ENCODE measurements at places on chromosomes 11 and 22. TPM values are rescaled to one million over a fixed set of nuclear protein-coding genes. Genes with fewer than 3 reads are reported as not detected.
A peak's percentile ranks its signal among the peaks of the same experiment; 100 is the strongest.

The SLC17A6 gene
- not detected for total RNA-seq

The MAP6 gene
- total RNA-seq, result 5.4 TPM

The THAP7 gene
- 35.8 TPM for total RNA-seq

The SYT7 gene
- 17.1 TPM for total RNA-seq

The UBE2L6 gene
- total RNA-seq, result 11.2 TPM

The OR52E6 gene
- not detected for total RNA-seq

The TMEM132A gene
- total RNA-seq, result 7.4 TPM

GRCh38 chr11:64803846-64804345 is 882 bp upstream of the MAP4K2 start:
- H3K4me3 ChIP-seq, result no peak overlapping the region
- H3K27ac ChIP-seq, result peak overlapping the region; percentile 36
- H3K27me3 ChIP-seq, result no peaks in the 10 kb centered on the region
- no peak for DNase-seq
- peaks cover 11% of the 10 kb centered on the region for H3K4me1 ChIP-seq

GRCh38 chr22:50009765-50010675 is 2.5 kb downstream of the IL17REL start:
- H3K36me3 ChIP-seq, result no peaks in the 10 kb centered on the region
- H3K27me3 ChIP-seq, result peaks cover 56% of the 10 kb centered on the region
- H3K27ac ChIP-seq, result no peak overlapping the region
- H3K4me3 ChIP-seq, result no peak overlapping the region
- peak; percentile 70 for DNase-seq
- peaks cover 7% of the 10 kb centered on the region for H3K4me1 ChIP-seq

DNA sequence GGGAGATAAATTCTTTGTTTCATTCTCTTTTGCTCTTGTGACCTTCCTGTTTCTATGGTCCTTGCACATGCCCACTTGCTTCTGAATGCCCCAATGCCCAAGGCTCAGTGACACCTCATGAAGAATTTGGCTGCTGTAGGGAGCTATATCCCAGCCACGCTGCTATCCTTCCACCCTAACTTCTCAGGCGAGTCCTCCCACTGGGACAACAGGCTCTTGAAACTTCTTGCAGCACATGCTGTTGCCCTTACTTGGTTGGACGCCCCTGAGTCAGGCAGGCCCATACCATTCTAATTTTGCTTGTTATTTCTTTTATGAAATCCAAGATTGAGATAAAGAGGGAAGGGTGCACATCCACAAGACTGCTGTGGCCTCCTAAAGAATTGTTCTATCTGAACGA is 57.6 kb upstream of the BLID start:
- no peaks in the 10 kb centered on the region for H3K4me1 ChIP-seq
- no peaks in the 10 kb centered on the region for H3K36me3 ChIP-seq
- H3K27ac ChIP-seq, result no peak overlapping the region
- H3K4me3 ChIP-seq, result no peak overlapping the region

- peaks cover 65% of the 10 kb centered on the region for H3K4me1 ChIP-seq
- no peak overlapping the region for H3K4me3 ChIP-seq
- no peaks in the 10 kb centered on the region for H3K27me3 ChIP-seq
- H3K27ac ChIP-seq, result peak overlapping the region; percentile 80
- DNase-seq, result no peak
- H3K36me3 ChIP-seq, result no peaks in the 10 kb centered on the region
Observed at GRCh38 chr11:44566952-44567875, 1.8 kb downstream of the CD82 start.

GRCh38 chr11:60161107-60161506 is 21.8 kb downstream of the MS4A6A start:
- H3K36me3 ChIP-seq, result no peaks in the 10 kb centered on the region
- no peak for DNase-seq

DNA sequence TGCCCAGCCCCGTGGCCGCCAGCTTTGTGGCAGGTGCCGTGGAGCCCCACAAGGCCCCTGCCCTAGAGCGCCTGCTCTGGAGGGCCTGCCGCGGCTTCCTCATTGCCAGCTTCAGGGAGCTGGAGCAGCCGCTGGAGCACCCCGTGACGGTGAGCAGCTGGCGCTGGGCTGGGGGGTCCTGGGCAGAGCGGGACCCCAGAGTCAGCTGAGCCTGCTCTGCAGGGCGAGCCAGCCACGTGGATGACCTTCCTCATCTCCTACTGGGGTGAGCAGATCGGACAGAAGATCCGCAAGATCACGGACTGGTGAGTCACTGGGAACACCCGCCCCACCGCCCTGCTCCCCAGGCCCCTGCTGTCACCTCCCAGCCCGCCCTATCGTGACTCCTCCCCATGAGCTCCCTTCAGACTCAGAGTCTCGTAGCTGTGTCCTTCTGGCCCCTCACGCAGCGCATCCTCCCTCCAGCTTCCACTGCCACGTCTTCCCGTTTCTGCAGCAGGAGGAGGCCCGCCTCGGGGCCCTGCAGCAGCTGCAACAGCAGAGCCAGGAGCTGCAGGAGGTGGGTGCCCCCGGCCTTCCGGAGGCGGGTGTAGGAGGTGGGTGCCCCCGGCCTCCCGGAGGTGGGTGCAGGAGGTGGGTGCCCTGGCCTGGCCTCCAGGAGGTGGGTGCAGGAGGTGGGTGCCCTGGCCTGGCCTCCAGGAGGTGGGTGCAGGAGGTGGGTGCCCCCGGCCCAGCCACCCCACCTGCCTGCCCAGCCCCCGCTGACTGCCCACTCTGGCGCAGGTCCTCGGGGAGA is 4.7 kb downstream of the TCIRG1 start:
- no peak for DNase-seq
- H3K36me3 ChIP-seq, result peaks cover 39% of the 10 kb centered on the region
- no peak overlapping the region for H3K4me3 ChIP-seq
- H3K4me1 ChIP-seq, result peaks cover 11% of the 10 kb centered on the region

DNA sequence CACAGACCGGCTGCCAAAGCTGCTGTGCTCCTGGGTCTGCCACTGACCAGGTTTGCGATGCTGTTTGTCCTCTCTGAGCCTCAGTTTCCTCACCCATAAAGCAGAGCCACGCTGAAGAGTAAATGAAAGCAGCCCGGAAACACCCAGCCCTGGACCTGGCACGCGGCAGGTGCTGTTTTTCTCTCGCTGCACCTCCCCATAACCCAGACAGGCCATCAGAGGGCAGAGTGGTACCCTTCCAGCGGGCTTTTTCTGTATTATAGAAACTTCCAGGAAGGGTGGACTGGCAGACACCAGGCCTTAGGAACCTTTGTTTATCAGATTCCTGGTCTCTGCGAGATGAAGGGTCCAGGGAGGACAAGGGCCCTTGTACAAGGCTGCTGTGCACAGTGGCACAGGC is 17.9 kb upstream of the FGF19 start:
- no peaks in the 10 kb centered on the region for H3K36me3 ChIP-seq
- no peak for DNase-seq
- no peak overlapping the region for H3K4me3 ChIP-seq
- no peaks in the 10 kb centered on the region for H3K4me1 ChIP-seq

DNA sequence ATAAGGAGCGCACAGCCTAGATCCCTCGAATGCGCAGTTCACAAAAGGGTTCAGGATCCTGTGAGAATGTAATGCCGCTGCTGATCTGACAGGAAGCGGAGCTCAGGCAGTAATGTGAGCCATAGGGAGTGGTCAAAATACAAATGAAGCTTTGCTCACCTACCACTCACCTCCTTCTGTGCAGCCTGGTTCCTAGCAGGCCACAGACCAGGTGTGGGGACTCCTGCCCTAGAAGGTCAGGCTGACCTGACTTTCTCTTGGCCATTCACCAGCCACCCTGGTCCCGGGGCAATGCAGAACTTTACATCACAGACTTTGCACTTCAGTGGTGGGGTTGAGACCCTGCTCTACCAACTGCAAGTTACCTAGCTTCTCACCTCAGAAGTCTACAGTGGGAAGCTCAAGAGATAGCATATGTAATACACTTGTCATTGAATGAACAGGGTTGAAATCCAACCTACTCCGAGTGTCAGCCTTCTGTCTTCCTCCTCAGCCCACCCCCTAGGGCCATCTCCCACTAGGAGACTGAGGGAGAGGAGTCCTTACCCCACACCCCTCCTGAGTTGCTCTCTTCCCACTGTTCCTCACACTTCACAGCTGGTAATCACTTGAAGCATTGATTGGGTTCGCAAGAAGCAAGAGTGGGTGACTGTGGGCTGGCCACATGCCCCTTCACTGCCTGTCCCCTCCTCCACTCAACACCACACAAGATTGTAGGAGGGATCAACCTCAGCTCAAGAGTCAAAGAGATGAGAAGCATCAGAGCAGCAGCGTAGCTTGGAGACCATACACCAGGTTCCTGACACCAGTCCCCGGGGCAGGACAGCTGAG is 2.0 kb upstream of the KCNJ1 start:
- H3K4me1 ChIP-seq, result no peaks in the 10 kb centered on the region
- no peak for DNase-seq
- H3K27me3 ChIP-seq, result no peaks in the 10 kb centered on the region
- H3K36me3 ChIP-seq, result no peaks in the 10 kb centered on the region
- H3K4me3 ChIP-seq, result no peak overlapping the region

GRCh38 chr11:123356539-123356938 is 73.5 kb upstream of the GRAMD1B start:
- H3K4me1 ChIP-seq, result peaks cover under 1% of the 10 kb centered on the region
- no peak for DNase-seq
- H3K27ac ChIP-seq, result no peak overlapping the region
- no peaks in the 10 kb centered on the region for H3K36me3 ChIP-seq
- H3K27me3 ChIP-seq, result no peaks in the 10 kb centered on the region

DNA sequence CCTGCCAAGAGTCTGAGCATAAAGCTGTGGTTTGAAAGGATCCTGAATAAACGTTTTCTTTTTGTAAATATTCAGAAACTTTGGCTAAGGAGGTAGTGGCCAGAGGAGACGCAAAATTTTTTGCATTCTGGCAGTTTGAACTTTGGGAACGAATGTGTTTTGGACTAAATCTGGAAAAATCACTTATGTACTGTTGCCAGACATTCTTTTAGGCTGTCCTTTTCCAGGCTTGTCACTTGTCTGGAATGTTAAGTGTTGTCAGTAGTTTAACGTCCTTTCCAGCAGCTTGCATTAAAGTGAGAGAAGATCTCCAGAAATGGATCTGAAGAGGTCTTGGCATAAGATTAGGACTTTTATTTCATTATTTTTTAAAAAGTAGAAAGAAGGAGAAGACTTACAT is 18.5 kb downstream of the SPECC1L start:
- peak overlapping the region; percentile 49 for H3K27ac ChIP-seq
- peaks cover 81% of the 10 kb centered on the region for H3K4me1 ChIP-seq
- H3K36me3 ChIP-seq, result no peaks in the 10 kb centered on the region
- H3K4me3 ChIP-seq, result no peak overlapping the region
- H3K27me3 ChIP-seq, result no peaks in the 10 kb centered on the region

GRCh38 chr11:121544956-121545355 is 92.2 kb upstream of the SORL1-AS1 start:
- no peaks in the 10 kb centered on the region for H3K4me1 ChIP-seq
- H3K27ac ChIP-seq, result no peak overlapping the region
- H3K4me3 ChIP-seq, result no peak overlapping the region
- H3K36me3 ChIP-seq, result no peaks in the 10 kb centered on the region

DNA sequence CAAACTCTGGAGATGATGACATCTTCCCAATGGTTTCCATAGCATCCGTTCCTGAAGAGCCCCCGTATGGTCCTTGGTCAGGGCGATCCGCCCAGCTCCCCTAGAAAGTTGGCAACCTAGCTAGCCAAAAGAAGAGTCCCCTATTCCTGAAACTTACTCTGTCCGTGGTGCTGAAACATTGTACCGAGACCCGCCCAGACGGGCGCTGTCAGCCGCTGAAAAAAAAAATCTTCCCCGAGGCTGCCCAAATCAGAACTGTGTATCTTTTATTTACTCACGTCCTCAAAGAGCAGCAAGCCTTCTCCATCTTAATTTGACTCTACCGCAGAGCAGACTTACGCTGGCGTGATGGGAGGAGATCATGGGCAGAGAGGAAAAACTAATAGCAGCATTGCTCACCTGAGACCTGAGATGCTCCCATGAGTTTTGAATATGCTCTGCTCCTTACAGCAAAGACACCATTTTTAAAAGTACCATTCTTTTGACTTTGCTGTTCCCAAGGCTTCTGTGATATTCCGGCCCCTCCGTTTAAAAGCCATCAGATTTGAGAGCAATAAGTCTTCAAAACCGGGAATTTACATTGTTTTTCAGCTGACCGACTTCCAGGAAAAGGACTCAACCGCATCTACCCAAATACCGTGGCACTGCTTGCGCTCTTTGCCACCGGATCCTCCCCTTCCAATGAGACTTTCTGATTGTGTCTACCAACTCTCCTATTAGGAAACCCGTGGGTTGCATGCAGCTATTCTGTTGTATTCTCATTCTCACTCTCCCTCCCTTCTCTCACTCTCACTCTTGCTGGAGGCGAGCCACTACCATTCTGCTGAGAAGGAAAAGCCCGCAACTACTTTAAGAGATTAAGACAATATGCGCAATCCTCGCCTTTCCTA is at the start of gene SLC17A6:
TSS of gene SLC17A6 (plus strand) at position 786 of the 890 bp plus-strand sequence. CDS start 153 bp downstream, outside the sequence.
- no peak for DNase-seq
- H3K4me3 ChIP-seq, result no peak within 1 kb of the TSS
- H3K27me3 ChIP-seq, result peaks cover 49% of the 10 kb centered on the region
- no peaks in the 10 kb centered on the region for H3K36me3 ChIP-seq
- no peak within 1 kb of the TSS for H3K27ac ChIP-seq
- H3K4me1 ChIP-seq, result no peaks in the 10 kb centered on the region

- no peak overlapping the region for H3K27ac ChIP-seq
- DNase-seq, result peak; percentile 26
- no peak overlapping the region for H3K4me3 ChIP-seq
- H3K36me3 ChIP-seq, result no peaks in the 10 kb centered on the region
- H3K4me1 ChIP-seq, result no peaks in the 10 kb centered on the region
Observed at GRCh38 chr11:70842701-70843100, 409.7 kb downstream of the SHANK2 start.

DNA sequence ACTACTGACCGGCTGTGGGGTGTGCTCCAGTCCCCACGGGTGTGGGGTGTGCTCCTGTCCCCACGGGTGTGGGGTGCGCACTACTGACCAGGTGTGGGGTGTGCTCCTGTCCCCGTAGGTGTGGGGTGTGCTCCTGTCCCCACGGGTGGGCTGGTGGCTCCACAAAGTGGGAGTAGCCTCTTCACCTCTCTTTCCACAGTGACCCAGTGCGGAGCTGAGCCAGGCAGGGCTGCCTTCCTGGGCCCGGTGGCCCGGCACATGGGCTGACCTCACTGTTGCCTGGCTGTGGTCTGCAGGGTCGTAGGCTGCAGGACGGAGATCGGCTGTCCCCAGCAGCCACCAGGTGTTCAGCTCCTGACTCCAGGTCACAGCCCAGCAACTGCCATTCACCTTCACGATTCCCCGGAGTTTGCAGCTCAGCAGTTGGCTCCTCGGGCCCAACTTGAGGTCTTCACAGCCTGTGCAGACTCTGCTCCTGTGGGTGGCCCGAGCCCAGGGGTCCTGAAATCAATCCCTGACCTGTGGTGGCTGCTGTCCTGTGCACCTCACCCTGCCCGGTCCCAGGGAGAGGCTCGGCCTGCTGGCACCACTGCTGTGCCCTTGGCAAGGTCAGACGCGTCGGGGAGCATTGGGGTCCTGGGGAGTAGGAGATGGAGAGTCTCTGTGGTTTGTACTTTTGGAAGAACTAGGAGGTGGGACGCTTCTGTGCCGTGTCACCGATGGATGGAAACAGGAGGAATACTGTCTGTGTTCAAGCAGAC is 414.3 kb downstream of the TBC1D22A start:
- DNase-seq, result peak; percentile 13
- H3K4me1 ChIP-seq, result peaks cover 4% of the 10 kb centered on the region
- H3K36me3 ChIP-seq, result no peaks in the 10 kb centered on the region
- no peaks in the 10 kb centered on the region for H3K27me3 ChIP-seq
- no peak overlapping the region for H3K27ac ChIP-seq
- no peak overlapping the region for H3K4me3 ChIP-seq

- DNase-seq, result peak; percentile 1
- H3K36me3 ChIP-seq, result no peaks in the 10 kb centered on the region
- no peaks in the 10 kb centered on the region for H3K27me3 ChIP-seq
- no peak overlapping the region for H3K4me3 ChIP-seq
- no peaks in the 10 kb centered on the region for H3K4me1 ChIP-seq
Observed at GRCh38 chr22:47040486-47041270, 278.2 kb downstream of the TBC1D22A start.
